ENCODE measurements at places on chromosomes 1 and 21.
A peak's percentile ranks its signal among the peaks of the same experiment; 100 is the strongest.

DNA sequence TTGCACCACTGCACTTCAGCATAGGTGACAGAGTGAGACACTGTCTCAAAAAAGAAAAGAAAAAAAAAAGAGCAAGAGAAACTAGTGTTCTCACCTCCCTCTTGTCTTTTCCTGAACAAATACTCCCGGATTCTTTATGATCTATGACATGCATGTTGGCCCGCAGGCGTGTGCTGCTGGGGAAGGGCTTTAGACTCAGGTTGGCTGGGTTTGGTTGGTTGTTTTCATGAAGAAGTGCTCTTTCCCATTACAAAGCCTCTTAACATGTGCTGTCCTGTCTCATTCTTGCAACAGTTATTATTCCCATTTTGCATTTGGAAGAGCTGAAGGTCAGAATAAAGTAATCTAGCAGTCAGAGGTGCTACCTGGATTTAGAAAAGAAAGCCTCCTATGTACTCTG lies 79.5 kb downstream of the TRABD2B start:
- no peak overlapping the region for H3K27ac ChIP-seq
- peaks cover 11% of the 10 kb centered on the region for H3K4me1 ChIP-seq
- no peaks in the 10 kb centered on the region for H3K27me3 ChIP-seq
- H3K4me3 ChIP-seq = no peak overlapping the region

- H3K27me3 ChIP-seq = no peaks in the 10 kb centered on the region
- no peak overlapping the region for H3K4me3 ChIP-seq
- no peak for DNase-seq
Measured at GRCh38 chr1:173415905-173416450, 61.2 kb upstream of the PRDX6 start.

GRCh38 chr1:7403265-7404045 lies 367.6 kb upstream of the VAMP3 start:
- peaks cover 4% of the 10 kb centered on the region for H3K4me1 ChIP-seq
- H3K27ac ChIP-seq = no peak overlapping the region
- H3K36me3 ChIP-seq = no peaks in the 10 kb centered on the region
- no peak overlapping the region for H3K4me3 ChIP-seq
- no peak for DNase-seq

GRCh38 chr1:32701951-32702598 lies 495 bp downstream of the SYNC start:
- peaks cover 33% of the 10 kb centered on the region for H3K4me1 ChIP-seq
- no peak for DNase-seq
- peak overlapping the region; percentile 65 for H3K4me3 ChIP-seq
- peak overlapping the region; percentile 94 for H3K27ac ChIP-seq
- H3K27me3 ChIP-seq = no peaks in the 10 kb centered on the region
- H3K36me3 ChIP-seq = no peaks in the 10 kb centered on the region

DNA sequence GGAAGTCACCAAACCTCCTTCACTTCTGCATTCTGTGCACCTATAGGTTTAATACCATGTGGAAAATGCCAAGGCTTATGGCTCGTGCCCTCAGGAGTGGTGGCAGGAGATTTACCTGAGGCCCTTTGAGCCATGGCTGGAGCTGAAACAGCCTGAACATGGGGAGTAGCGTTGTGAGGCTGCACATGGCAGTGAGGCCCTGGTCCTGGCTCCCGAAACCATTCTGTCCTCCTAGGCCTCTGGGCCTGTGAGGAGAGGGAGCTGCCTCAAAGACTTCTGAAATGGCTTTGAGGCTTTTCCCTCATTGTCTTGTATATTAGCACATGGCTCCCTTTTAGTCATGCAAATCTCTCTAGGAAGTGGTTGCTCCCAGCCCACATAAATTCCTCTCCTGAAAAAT lies 20.6 kb downstream of the PTGFR start:
- H3K27ac ChIP-seq = no peak overlapping the region
- H3K4me3 ChIP-seq = no peak overlapping the region
- no peaks in the 10 kb centered on the region for H3K27me3 ChIP-seq
- no peaks in the 10 kb centered on the region for H3K4me1 ChIP-seq
- no peaks in the 10 kb centered on the region for H3K36me3 ChIP-seq

DNA sequence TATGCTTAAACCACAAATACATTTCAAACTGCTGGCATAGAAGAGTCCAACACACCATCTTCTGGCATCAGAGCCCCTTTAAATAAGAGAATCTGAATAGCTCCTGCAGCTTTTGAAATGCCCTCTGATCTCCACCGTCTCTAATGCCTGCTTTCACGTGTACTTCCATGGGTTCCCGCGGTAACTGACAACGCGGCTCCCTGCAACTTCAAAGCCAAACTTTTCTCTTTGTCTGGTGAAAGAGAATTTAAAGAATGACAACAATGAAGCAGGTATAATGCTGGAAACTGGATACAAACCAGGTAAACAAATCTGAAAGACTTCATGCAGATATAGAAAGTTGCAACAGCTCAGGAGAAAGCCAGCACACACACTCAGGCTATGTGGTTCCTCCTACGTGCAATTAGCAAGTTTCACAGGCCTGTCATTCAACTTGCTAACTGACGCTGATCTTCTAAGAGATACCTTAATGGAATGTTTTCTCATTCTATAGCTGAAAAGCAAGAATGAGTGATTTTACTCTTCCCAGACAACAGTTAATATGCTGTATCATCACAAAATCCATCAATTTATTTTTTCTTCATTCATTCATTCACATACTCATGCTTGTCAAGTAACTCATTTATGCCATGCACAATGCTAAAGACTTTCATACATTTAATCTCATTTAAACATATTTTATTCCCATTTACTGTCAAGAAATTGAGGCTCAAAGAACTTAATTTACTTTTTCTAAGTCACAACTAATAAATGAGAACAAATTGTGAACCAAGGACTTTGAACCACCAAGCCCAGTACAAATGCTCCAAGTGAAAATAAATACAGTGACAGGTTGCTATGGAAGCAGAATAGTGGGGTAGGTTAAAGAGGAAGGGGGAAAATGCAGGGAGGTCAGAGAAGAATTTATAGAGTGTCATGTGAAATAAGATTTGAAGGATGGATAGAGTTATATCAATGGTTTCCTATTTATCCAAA lies 202.7 kb upstream of the SNX7 start:
- no peak overlapping the region for H3K27ac ChIP-seq
- no peaks in the 10 kb centered on the region for H3K27me3 ChIP-seq
- no peak overlapping the region for H3K4me3 ChIP-seq

DNA sequence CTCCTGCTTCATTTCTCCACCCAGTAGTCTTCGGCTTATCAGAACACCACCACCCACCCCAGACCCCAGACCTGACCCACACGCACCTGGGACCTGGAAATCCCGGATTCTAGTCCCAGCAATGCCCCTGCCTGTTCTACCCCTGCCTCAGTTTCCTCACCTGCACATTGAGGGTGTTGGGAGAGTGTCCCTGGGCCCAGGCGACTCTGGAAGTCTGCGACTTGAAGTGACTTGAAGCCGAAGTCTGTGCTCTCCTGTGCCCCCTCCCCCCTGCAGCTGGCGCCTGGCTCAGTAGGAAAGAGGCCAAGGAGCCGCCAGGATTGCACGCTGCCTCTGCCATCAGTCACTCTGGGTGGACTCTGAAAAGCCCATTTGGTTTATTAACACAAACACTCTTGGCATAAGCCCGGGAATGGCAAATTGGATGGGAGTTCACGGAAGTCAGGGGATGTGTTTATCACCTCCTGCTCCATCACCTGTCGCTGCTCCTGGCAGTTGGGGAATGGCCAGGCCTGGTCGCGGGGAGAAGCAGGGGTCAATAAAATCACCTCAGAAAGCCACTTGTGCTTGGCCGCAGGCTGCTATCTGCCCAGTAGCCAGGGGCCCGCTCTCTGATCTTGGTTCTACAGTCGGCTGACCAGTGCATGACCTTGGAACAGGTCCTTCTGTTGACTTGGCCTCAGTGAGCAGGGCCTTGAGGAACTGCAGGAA lies 132.7 kb downstream of the ACTL8 start:
- H3K27ac ChIP-seq = no peak overlapping the region
- no peaks in the 10 kb centered on the region for H3K4me1 ChIP-seq
- no peak overlapping the region for H3K4me3 ChIP-seq

DNA sequence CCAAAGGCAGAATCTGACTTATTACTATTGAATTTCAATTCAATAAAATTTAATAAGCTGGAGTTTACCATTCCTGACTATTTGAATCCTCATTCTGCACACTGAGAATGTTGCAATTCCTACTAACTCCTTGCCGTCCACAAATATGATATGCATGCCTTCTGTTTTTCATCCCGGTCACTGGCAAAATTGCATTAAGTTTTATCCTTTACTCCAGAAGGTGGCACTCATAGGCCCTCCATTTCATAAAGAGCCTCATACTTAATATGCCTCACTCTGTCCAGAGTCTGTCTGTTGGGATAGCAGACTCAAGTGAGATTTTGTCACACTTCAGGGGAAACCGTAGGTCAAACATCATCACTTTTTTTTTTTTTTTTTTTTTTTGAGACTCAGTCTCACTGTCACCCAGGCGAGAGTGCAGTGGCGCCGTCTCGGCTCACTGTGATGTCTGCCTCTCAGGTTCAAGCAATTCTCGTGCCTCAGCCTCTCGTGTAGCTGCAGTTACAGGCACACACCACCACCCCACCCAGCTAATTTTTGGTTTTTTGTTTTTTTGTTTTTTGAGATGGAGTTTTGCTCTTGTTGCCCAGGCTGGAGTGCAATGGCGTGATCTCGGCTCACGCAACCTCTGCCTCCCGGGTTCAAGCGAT lies 27.3 kb downstream of the F11R start:
- no peak overlapping the region for H3K4me3 ChIP-seq
- DNase-seq = peak; percentile 57
- no peaks in the 10 kb centered on the region for H3K27me3 ChIP-seq
- H3K36me3 ChIP-seq = no peaks in the 10 kb centered on the region
- peaks cover 5% of the 10 kb centered on the region for H3K4me1 ChIP-seq
- no peak overlapping the region for H3K27ac ChIP-seq

DNA sequence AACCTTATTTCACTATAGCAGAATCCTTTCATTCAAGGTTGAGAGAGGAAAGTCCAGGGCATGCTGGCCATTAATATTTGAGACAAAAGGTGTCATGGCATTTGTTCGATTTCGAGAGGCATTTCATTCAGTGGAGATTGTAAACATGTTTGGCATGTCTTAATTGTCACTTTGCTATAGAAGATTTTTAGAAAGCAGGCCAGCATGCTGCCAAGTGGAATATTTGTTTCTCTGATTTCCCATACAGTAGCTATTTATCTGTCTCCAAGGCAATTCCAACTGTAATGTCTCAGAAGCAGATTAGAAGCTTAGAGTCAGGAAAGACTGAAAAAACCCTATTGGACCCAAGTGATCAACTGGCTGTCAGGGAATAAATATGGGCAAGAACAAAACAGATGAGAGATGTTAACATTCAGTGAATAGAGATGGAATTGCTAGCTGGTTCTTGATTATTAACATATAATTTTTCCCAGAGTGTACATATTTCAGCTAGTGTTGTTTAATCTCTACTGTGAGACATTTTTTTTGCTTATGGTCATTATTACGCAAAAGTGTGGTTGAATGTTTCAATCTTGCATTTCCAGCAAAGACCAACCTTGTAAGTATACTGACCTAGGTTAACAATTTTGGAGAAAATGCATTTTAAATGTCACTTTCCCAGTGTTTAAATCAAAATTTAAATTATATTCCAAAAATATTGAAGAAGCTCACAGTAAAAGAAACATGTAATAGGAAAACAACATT lies 174.6 kb downstream of the KCNK2 start:
- H3K4me1 ChIP-seq = no peaks in the 10 kb centered on the region
- H3K4me3 ChIP-seq = no peak overlapping the region
- H3K36me3 ChIP-seq = no peaks in the 10 kb centered on the region
- no peak for DNase-seq
- H3K27ac ChIP-seq = no peak overlapping the region
- H3K27me3 ChIP-seq = no peaks in the 10 kb centered on the region

- H3K27ac ChIP-seq = no peak overlapping the region
- H3K4me3 ChIP-seq = no peak overlapping the region
- no peaks in the 10 kb centered on the region for H3K36me3 ChIP-seq
- DNase-seq = no peak
- H3K27me3 ChIP-seq = no peaks in the 10 kb centered on the region
Measured at GRCh38 chr21:42238185-42238934, 19.4 kb downstream of the ABCG1 start.

- H3K27me3 ChIP-seq = peaks cover 3% of the 10 kb centered on the region
- no peak overlapping the region for H3K4me3 ChIP-seq
- no peaks in the 10 kb centered on the region for H3K4me1 ChIP-seq
Measured at GRCh38 chr1:222454782-222455181, 93.1 kb downstream of the HHIPL2 start.

- no peak overlapping the region for H3K4me3 ChIP-seq
- H3K27me3 ChIP-seq = no peaks in the 10 kb centered on the region
- H3K4me1 ChIP-seq = no peaks in the 10 kb centered on the region
- no peak for DNase-seq
- H3K27ac ChIP-seq = no peak overlapping the region
Measured at GRCh38 chr1:81672766-81673165, 128.0 kb upstream of the ADGRL2 start.

DNA sequence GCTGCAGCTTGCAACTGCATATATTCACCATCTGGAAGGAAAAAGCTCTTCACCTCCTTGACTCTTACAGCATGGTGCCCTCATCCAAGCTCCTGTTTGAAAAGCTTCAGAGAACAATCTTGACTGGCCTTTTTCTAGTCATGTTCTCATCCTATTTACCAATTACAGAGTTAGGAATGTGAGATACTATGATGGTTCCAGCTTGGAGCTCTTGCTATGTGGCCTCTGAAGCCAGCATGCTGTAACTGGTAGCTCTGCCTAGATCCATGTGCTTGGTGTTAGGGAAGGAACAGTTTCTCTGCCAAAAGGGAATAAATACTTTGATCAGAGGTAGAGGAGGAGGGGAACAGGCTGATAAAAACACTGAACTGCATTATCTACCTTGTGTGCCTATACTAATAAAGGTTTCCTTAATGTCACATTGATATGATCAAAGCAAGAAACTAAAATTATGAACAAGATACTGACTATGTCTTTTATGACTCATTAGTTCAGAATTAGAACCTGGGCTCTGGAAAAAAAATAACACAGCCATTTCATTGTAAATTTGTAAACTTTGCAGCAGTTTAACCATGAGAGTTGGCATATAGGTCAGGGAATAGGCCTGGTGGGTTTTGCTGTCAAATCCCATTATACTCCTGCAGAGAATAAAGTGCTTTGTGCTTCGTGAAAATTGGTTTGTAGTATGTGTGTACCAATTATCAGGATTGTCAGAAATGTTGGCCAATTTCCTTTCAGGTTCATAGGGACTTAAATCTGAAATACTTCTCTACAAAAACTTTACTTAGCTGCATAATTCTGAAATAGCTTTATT lies 92.7 kb downstream of the LEPR start:
- no peaks in the 10 kb centered on the region for H3K4me1 ChIP-seq
- no peaks in the 10 kb centered on the region for H3K36me3 ChIP-seq
- no peaks in the 10 kb centered on the region for H3K27me3 ChIP-seq
- no peak overlapping the region for H3K27ac ChIP-seq
- no peak overlapping the region for H3K4me3 ChIP-seq

- no peaks in the 10 kb centered on the region for H3K36me3 ChIP-seq
- H3K4me3 ChIP-seq = no peak overlapping the region
- no peak overlapping the region for H3K27ac ChIP-seq
- H3K27me3 ChIP-seq = no peaks in the 10 kb centered on the region
- DNase-seq = no peak
Measured at GRCh38 chr1:180571832-180572636, 13.3 kb downstream of the OVAAL start.

Measured in hepatocyte (in vitro differentiated cells).